ENCODE measurements at places on chromosomes 5 and 9.

GRCh38 chr9:35488566-35489312 lies 1.2 kb upstream of the RUSC2 start:
- no peak for DNase-seq

- DNase-seq: no peak
Observed at GRCh38 chr9:81772144-81772543, 82.8 kb upstream of the TLE1 start.

DNA sequence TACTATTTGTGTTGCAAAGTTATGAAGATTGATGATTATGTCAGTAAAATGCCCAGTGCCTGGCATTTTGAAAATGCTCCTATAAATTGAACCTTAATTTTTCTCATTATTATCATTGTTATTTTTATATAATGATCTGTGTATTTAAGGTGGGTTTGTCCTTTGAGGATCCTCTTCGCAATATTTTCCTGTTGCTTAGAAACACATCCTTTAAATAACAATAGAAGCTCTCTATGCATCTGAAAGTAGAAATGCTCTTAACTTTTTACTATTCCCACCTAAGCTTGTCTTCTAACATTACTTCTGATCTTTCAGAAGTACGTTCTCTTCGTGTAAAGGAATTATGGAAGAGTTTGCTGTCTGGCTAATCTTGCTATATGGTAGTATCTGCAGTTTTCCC lies 214.7 kb upstream of the TLX3 start:
- DNase-seq: no peak

DNA sequence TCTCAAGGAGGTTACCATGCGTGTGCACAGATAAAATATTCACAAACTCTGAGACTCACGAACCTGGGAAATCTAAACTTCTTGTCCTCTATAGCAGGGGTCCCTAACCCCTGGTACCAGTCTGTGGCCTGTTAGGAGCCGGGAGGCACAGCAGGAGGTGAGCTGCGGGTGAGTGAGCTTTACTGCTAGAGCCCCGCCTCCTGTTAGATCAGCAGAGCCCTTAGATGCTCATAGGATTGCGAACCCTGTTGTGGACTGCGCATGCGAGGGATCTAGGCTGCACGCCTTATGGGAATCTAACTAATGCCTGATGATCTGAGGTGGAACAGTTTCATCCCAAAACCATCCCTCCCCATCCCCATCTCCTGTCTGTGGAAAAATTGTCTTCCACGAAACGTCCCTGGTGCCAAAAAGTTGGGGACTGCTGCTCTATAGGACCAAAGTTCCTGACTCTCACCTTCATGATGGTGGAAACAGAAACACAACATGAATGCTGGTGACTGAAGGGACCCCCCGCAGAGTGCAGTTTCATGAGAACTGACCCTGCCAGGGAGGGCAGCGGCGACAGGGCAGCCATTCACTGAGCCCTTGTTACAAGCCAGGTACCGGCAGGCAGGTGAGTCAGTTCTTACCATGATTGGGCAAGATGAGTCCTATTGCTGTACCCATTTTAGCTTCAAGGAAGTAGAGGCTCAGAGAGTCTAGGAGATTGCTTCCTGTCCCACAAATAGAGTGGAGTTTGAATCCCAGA lies 181.9 kb downstream of the RGS3 start:
- DNase-seq: no peak

- DNase-seq: no peak
Observed at GRCh38 chr5:149420545-149421371, 41.7 kb upstream of the IL17B start.

- DNase-seq: no peak
Observed at GRCh38 chr9:136628268-136628667, 34.4 kb upstream of the EGFL7 start.

GRCh38 chr5:156824800-156825199 lies 25.3 kb upstream of the PPP1R2B start:
- DNase-seq: no peak

- no peak for DNase-seq
Observed at GRCh38 chr5:56406221-56406620, 173.1 kb upstream of the ANKRD55 start.

DNA sequence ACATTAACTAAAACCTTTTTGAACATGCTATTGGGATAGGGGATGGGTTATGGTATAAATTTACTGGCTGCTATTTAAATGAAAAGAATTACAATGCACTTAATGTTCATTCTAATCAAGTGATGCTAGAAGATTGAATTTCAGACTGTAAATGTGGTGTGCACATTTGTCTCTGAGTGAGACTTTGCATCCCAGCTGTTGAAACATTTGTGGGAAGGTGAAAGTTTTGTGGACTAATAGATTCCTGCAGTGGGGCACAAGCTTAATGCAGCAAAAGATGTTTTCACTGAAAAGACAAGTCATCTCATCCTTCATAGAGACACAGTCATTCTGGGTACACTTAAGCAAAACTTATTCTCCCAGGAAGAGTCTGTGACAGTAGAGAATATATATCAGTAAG lies 323.6 kb downstream of the NFIB start:
- DNase-seq: no peak

DNA sequence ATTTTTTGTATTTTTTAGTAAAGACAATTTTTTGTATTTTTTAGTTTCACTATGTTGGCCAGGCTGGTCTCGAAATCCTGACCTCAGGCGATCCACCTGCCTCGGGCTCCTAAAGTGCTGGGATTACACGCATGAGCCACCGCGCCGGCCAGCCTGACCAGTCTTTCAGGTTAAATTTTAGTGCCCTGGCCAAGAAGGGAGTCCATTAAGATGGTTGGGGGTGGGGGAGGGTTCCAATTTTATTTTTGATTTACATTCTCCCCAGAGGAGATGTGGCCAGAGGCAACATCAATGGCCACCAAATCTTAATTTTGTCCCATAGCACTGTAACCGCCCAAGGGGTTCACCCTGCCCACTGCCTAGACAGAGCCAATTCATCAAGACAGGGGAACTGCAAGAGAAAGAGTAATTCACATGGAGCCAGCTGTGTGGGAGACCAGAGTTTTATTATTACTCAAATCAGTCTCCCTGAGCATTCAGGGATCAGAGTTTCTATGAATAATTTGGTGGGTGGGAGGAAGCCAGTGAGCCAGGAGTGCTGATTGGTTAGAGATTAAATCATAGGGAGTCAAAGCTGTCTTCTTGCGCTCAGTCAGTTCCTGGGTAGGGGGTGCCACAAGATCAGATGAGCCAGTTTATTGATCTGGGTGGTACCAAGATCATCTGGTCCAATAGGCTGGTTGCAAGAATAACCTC lies 24.7 kb downstream of the TBCA start:
- no peak for DNase-seq

- no peak for DNase-seq
Observed at GRCh38 chr5:98735806-98736507, 37.5 kb upstream of the RGMB start.

- no peak for DNase-seq
Observed at GRCh38 chr5:157820593-157821252, 38.2 kb downstream of the CLINT1 start.

DNA sequence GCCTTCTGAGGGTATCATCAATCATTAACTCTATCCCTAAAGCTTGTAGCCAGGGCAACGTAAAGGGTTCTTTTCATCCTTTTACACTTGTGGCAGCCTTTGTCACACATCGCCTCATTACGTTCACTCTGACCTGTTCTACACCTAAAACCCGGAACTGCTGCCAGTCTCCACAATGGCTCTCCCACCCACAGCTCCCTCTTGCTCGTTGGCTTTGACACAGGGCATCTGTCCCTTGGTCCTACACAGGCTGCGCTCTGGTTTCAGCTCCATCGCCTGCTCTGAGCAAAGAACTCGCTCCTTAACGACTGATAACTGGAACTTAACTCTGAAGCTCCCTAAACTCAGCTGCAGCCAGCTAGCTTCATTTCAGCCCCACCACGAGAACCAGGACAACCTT lies 112.8 kb upstream of the CTNND2 start:
- DNase-seq: no peak

GRCh38 chr5:68409259-68409658 lies 193.7 kb downstream of the PIK3R1 start:
- DNase-seq: no peak

- no peak for DNase-seq
Observed at GRCh38 chr5:147055089-147055826, 176.7 kb upstream of the PPP2R2B start.

DNA sequence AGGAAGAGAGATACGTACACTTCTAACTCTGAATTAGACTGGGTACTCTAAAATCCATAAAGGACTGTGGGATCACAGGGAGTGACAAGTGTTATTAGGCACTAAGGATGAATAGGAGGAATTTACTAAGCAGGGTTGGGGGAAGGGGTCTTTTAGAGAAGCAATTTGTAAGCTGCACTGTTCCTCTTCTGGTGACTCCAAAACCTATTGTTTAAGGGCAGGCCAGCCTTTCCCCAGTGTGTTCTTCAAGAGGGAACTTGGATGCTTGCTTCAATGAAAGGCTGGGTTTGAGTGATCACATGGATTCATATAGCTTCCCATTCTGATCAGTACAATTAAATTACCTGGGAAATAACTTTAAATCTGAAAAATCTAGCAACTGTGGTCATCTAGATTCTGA lies 71.8 kb downstream of the STX17 start:
- DNase-seq: no peak

DNA sequence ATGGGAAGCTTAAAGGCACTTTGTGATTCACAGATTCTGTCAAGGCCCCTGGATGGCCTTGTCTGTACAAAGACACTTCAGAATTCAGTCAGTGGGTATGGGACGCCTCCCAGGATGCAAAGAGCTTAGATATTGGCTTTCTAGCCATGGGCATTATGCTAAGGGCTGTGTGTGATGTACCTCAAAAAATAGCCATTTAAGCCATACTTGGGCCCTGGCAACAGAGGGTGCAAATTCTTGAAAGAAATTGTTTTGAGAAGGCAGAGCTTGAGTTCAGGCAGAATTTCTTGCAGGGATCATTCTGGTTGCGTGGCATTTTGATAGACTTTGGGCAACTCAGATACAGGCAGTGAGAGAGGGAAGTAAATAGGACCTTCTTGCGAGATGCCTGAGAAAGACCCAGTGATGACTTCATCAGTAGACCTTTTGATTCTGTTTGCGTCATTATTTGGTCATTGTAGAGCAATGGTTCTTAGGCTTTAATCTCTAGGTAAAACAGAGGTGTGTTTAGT lies 3.9 kb downstream of the CYFIP2 start:
- DNase-seq: no peak

GRCh38 chr5:38728029-38728428 lies 117.8 kb upstream of the OSMR start:
- DNase-seq: no peak

DNA sequence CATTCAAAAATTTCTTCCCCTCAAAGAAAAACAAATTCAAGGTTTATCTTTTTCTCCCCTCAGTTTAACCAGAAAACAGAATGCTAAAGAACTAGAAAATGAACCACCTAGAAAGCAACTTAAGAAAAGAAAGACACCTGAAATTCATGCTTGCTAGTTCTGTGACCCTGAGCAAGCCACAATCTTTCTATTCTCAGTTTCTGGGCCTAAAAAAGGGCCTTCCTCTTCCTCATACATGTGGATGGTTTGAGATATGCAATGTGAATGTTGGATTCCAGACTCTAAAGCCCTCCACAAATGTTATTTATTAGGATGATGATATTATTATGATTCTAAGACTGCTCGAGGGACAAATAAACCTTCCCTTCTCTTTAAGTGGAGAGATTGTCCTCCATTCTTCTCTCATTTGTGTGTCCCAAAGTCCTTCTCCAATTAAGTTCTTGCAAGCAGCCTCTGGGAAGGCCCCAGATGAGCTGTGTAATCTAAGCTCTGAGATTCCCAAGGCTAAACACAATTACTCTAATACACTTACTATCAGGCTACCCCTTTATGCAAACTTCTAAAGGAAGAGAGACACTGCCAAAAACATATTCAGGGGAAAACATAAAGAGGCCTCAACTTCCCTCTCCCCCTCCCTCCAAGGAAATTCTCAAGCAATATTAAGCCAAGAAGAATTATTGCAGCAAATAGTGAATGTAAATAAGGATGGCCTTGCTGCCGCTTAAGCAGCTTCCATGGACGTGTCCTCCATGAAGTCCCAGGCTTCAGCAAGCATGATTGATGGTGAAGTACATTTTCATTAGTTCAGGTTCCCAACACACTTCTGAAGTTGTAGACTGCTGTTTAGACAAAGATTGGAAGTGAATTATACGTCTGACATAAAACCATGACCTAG lies 80.2 kb downstream of the PRKACG start:
- no peak for DNase-seq

- no peak for DNase-seq
Observed at GRCh38 chr5:74903165-74903787, 37.1 kb upstream of the FAM169A start.

- no peak for DNase-seq
Observed at GRCh38 chr5:124718380-124718789, 28.1 kb downstream of the ZNF608 start.

DNA sequence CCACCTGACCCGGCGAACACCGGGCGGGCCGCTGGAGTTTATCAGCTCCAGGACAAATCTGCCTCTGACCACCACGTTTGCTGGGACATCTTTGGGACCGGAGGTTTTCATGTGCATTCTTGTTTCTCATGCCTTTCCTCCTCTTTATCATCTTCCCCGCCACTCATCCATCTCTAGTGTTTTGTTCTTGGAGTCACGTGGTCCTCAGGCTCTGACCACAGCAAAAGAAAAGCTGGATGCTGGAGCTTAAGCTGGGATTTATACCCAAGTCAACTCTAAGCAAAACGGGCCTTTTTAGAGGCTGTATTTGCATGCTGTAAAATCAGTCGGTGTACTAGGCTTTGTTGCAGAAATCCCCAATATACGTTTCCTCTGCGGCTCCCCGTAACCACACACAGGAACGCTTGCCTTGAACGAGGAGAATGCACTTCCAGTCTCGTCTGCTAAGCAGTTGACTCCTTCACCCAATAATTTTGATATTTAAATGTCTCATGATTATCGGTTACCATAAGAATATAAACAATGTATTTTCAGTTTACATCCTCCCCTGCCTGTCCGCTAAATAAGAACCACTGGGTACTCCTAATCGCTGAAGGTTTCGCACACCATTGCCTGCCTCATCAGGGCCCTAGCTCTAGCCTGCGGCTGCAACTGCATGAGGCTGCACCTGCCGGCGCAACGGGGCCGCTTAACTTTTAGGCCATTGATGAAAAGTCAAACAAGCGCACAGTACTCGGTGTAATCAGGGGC lies 560 bp upstream of the NDUFS6 start:
- no peak for DNase-seq
